ENCODE measurements at places on chromosomes 5 and 9. TPM values are rescaled to one million over a fixed set of nuclear protein-coding genes. Genes with fewer than 3 reads are reported as not detected.

- DNase-seq = no peak
Observed at GRCh38 chr5:57537811-57538210, 55.2 kb upstream of the ACTBL2 start.

DNA sequence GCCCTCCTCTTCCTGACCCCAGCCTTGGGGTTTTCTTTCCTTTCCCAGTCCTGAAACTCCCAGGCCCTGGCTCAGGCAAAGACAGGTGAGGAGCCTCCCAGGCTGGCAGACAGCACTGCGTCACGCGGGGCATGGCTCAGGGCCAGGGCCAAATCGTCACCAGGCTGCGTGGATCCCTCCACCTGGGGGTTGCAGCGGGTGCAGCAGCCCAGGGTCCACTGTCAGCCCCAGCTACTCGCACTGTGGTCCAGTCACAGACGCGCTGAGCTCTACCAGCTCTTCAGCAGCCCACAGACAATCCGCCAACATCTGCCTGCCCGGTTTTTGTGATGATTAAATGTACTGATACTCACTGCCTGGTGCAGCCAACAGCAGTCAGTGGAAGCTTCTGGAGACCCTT lies 12.1 kb downstream of the FAM78A start:
- DNase-seq = no peak

DNA sequence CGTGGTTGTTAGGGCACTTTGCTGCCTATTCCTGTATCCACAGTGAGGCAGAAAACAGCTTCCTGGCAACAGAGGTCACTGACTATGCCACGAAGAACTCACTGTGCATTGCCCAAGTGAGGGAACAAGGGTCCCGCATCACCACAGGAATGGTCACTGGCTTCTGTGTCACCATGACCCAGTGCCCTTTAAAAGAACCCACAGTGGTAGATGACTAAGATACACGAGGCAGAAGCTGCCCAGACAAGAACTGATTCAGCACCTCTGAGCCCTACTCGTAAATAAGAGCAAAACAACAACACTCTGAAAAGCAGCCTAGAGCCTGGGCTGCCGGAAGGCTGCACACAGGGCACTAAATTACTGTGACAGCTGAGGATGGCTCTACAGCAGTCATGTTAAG lies 236.6 kb upstream of the RASEF start:
- DNase-seq = no peak

DNA sequence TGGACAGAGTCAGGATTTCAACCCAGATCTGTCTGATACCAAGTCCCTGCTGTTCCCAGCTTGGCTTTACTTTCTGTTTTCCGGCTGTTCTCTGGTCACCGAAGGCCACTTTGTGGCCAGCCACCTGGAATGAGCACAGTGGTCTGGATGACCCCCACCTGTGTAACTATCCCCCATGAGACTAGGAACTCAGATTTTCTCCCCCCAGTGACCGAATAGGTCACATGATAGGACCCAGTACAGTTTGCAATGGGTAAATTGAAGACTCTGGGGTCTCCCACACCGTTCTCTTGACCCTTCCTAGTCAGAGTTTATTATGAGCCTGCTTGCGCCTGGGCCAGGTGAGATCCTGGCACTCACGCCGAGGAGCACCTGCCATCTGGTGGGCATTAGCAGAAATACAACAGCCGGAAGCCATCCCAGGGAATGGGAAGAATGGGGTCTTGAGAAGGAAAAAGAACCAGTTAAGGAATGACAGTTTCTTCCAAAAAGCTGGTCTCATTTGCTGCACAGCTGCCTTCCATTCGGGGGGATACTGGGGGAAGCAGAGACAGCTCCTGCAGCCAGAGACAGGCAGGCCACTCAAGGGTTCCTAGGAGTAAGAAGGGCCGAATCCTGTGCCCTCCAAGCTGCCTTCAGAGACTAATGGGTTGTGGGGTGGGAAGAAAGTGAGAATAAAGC lies 7.1 kb downstream of the PHYHD1 start:
- peak; percentile 22 for DNase-seq

DNA sequence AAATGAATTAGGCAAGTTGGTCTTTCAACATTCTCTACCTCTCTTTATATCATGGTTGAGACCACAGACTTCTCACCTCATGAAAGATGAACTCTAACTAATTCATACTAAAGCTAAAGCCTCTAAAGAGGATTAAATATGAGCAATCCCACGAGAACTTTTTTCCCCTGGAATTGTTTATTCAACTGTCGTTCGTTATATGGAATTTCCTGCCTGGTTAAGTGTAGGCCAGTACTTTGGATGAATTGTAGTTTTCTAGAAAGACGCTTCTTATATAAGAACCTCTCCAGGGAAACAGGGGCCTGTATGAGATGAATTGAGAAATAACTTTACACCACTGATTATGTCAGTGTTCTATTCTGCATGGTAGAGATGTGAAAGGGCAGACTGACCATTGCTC lies 42.9 kb downstream of the PDCD1LG2 start:
- DNase-seq = no peak

DNA sequence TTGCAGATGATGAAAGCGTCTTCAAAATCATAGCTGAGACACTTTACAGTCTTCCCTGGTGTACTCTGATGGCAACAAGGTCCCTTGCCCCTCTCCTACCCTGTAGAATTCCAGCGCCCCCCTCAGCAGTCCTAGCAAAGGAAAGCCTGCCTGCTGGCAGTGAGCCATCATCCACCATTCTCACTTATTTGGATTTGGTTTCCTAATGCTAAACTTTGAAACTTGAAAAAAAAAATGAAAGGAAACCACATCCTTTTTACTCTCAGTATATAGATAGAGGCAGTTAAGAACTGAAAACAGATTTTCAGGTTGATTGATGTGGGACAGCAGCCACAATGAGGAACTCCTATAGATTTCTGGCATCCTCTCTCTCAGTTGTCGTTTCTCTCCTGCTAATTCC lies at the start of gene GZMA:
Gene GZMA, plus strand, starts transcription at position 299 of the 400 bp plus-strand sequence. Its CDS starts 37 bp downstream, at position 336.
- DNase-seq = peak; percentile 31

DNA sequence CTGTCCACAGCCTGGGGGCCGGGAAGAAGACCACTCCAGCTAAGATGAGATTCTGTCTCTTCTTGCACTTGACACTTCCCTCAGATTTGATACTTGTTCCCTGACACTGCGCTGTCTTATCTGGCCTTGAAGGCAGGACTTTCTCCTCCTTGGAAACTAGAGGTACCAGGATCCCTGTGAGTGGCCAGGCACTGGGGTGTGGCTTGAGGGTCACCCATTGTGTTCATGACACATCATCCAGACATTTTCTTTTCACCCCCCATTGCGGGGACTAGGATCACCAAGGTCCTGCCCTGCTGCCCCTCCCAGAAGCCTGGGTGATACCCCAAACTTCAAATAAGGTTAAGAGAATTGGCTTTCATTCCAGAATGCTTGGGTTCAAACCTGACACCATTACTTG lies 103.3 kb downstream of the NDFIP1 start:
- no peak for DNase-seq

- DNase-seq = no peak
Observed at GRCh38 chr5:53815471-53815870, 255.0 kb downstream of the NDUFS4 start.

- no peak for DNase-seq
Observed at GRCh38 chr9:15280647-15281046, 26.4 kb downstream of the TTC39B start.

DNA sequence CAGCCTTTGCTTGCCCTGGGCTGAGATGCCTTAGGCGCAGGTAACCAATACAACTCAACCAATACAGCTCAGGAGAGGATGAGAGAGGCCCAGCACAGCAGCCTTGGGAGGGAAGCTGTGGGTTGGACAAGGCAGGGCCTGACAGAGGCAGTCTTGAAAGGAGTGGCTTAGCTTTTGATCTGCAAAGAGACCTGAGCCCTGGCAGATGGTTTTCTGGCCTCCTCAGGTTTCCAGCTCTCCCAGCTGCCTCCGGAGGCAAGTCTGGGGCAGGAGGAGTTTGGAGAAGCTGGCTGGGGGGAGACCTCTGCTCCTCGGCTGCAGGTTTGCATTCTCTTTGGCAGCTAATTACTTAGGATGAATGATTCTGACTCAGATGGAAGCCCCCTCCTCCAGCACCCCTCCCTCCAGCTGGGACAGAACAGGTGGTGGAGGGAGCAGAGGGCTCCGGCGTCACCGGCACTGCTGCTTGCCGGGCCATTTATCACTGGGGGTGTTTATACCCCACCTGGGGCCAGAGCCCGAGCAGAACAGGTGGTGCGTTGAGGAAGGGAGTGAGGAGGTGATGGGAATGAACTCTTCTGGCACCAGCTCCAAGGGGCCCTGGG lies 50.8 kb downstream of the TSPAN17 start:
- DNase-seq = no peak

GRCh38 chr9:132997591-132997990 lies 19.1 kb downstream of the GFI1B start:
- DNase-seq = no peak

- DNase-seq = no peak
Observed at GRCh38 chr9:88013035-88013434, 38.7 kb upstream of the CDK20 start.

GRCh38 chr5:16935231-16936149 lies 598 bp downstream of the MYO10 start:
- peak; percentile 10 for DNase-seq

GRCh38 chr5:137837491-137838394 lies 29.9 kb upstream of the MYOT start:
- DNase-seq = no peak

DNA sequence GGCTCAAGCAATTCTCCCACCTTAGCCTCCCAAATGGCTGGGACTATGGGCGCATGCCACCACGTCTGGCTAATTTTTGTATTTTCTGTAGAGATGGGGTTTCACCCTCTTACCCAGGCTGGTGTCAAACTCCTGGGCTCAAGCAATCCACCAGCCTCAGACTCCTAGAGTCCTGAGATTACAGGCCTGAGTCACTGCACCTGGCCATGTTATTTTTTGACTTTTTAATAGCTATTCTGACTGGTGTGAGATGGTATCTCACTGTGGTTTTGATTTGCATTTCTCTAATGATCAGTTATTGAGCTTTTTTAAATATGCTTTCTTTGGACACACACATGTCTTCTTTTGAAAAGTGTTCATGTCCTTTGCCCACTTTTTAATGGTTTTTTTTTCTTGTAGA lies 38.2 kb downstream of the FBXW2 start:
- DNase-seq = no peak

- no peak for DNase-seq
Observed at GRCh38 chr5:31033295-31033694, 160.2 kb upstream of the CDH6 start.

- no peak for DNase-seq
Observed at GRCh38 chr5:32506799-32507198, 62.3 kb upstream of the ZFR start.

DNA sequence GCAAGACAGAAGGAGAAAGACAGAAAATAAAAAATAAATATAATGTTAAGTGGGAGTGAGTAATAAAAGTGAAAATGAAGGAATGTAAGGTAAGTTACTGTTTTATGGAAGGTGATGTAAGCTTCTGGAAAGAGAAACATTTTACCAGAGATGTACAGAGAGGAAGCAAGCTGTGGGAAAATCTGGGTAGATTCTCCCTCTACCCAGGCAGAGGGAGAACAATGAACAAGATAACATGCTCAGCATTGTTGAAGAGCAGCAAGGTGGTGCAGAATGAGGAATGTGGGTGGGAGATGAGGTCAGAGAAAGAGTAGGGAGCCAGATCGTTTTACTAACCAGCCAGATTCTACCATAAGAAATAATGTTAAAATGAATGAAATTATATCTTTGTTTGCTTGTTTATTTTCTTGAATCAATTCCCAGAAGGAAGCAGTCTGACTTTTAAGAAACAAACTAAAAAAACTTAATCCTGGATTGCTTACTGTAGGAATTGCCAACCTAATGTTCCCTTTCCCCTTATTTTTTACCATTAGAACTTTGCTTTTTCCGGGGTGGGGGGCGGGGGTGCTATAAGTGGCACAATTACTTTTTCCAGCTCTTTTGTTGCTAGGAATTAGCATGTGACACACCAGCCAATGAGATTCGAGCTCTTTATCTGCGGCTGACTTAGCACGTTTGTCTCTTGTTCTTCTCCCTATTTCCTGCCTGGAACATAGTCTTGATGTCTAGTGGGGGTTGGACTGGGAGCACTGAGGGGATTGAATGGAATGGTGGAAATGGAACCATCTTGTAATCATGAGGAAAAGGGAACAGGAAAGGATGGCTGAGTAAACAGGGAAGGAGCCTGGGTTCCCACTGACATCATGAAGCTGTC lies 356.7 kb downstream of the TMEM167A start:
- DNase-seq = no peak

GRCh38 chr5:81506900-81507588 lies 113.1 kb upstream of the ACOT12 start:
- peak; percentile 32 for DNase-seq

DNA sequence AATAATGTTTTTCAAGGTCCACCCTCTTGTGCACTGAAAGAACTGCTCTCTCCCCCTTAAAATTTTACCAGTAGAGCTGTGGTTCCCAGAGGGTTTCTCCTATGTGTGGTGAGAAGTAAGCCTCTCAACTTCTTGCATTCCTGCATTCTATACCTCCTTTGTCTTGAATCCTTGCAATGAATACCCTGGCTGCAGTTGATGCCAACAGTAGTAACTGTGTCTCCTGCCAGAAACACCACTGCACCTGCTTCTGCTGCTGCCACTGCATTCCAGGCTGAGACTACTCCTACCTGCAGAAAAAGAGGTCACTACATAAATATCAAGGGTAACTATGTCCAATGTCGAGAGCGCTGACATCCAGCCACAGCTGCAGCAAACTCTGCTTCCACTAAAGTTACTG lies 203.7 kb downstream of the TMEM167A start:
- DNase-seq = no peak

DNA sequence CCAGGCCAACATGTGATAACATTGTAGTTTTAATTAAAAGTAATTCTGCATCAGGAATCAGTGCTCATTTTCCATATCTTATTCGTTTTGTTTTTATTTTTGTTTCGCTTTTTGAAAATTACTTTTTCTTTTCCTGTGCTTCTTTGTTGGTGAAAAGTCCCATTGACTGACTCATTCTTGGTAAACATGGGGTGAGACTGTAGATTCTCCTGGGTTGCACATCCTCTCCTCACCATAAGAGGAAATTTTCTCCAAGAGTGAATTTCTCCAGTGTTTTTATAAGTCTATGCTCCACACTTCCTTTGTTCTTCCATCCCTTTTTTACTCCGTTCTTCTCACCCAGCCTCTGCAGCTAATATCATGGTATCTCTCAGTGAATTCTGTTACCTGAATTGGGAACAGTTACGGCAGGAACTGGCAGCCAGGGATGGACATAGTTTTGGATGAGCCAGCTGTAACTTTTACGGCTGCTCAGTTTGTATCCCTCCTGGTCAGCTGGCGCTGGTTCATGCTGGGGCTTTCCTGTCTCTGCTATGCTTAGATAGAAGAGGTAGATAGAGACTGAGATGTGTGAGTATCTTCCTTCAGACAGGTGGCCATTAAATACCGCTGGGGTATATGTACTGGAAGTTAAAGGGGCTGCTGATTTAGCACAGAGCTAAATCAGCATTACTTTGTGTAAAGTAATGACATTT lies 80.0 kb downstream of the MAN2A1 start:
- DNase-seq = no peak

Gene REEP2
- 11.1 TPM for total RNA-seq

Gene RNF44
- total RNA-seq = 64.7 TPM

Gene FOXI1
- total RNA-seq = not detected

Gene KCTD16
- not detected for total RNA-seq

Gene GRXCR2
- not detected for total RNA-seq

Gene CD14
- 0.39 TPM for total RNA-seq

Gene SH3TC2
- total RNA-seq = not detected

Gene ANKRD31
- total RNA-seq = 0.28 TPM

Gene ANKRD18B
- 2.6 TPM for total RNA-seq

Gene OR1J2
- total RNA-seq = not detected

Gene C9orf40
- 19.6 TPM for total RNA-seq
